Esophagus muscularis mucosa (tissue), 4 donors: ENCODE measurements at places on chromosomes 3 and 15. TPM values are rescaled to one million over a fixed set of nuclear protein-coding genes. Genes with fewer than 3 reads are reported as not detected.

GRCh38 chr15:28901587-28901980, 15.8 kb downstream of the APBA2 start:
- H3K4me1 ChIP-seq: no peaks in the 10 kb centered on the region
- no peaks in the 10 kb centered on the region for H3K36me3 ChIP-seq
- H3K27me3 ChIP-seq: no peaks in the 10 kb centered on the region

DNA sequence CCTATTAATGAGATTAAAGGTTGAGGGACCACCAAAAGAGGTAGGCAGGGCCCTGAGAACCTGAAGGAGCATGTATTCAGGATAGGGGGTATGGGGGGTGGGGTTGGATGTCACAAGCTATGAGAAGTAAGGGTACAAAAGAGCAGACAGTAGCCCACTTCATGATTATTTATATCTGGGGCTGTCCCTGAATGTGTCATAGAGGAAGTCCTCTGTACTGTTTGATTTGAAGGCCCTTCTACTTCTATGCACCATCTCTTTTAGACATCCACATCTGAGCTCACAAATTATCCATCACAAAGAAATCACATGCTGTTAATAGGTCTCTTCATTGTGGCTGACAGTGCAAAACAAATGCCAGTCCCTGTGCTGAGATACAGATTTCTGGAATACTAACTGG, 68.6 kb downstream of the FHIT start:
- H3K27me3 ChIP-seq: no peaks in the 10 kb centered on the region
- no peak overlapping the region for H3K27ac ChIP-seq
- DNase-seq: no peak
- H3K36me3 ChIP-seq: no peaks in the 10 kb centered on the region
- no peak overlapping the region for H3K4me3 ChIP-seq

Gene GLDN
- total RNA-seq: 5.8 TPM

Gene FOXL2
- total RNA-seq: 0.17 TPM

DNA sequence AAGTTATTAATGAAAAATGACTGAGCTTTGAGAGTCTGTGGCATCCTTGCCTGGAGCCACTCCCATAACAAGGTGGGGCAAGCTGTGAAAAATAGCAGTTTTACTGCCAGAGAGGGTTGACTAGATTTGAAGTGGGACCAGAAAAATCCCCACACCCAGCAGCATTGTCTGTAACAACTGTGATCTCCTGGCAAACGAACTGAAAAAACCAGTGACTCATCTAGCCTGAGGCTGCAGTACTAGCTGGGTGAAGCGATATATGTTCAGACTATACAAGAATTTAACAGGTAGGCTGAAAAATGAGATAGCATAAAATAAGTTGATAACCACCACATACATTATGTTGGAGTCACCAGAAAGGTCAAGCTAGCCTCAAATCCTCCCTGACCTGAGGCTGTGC, 64.0 kb downstream of the DPH6 start:
- no peaks in the 10 kb centered on the region for H3K27me3 ChIP-seq
- H3K4me1 ChIP-seq: no peaks in the 10 kb centered on the region
- peaks cover 3% of the 10 kb centered on the region for H3K36me3 ChIP-seq
- no peak overlapping the region for H3K4me3 ChIP-seq
- no peak for DNase-seq
- H3K27ac ChIP-seq: no peak overlapping the region

GRCh38 chr3:34011171-34012101, 213.0 kb downstream of the PDCD6IP start:
- no peaks in the 10 kb centered on the region for H3K27me3 ChIP-seq
- no peak overlapping the region for H3K4me3 ChIP-seq
- no peaks in the 10 kb centered on the region for H3K36me3 ChIP-seq
- H3K27ac ChIP-seq: peak overlapping the region; percentile 13
- DNase-seq: no peak

- no peak for DNase-seq
- no peak overlapping the region for H3K4me3 ChIP-seq
- H3K27me3 ChIP-seq: no peaks in the 10 kb centered on the region
- no peaks in the 10 kb centered on the region for H3K36me3 ChIP-seq
- H3K27ac ChIP-seq: no peak overlapping the region
Observed at GRCh38 chr15:25838191-25838870, 24.8 kb downstream of the ATP10A start.

DNA sequence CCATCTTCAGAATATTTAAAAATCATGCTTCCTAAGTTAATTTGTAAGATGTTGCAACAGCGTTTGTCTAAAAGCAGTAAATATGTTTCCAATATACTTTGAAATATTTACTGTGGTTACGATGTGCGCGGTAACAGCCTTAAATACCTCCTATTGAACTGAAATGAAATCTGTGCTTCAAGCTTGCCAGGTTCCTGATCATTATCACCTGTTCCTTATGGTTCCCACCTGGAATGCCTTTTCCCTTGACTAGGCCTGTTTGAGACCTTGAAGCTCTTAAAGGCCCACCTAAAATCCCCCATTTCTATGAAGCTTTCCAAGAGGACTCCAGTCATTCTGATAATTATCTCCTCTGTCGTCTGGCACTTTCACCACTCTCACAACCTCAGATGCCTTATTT, 146.7 kb downstream of the NAALADL2 start:
- H3K27ac ChIP-seq: no peak overlapping the region
- H3K36me3 ChIP-seq: no peaks in the 10 kb centered on the region
- no peaks in the 10 kb centered on the region for H3K4me1 ChIP-seq
- H3K27me3 ChIP-seq: no peaks in the 10 kb centered on the region

- no peaks in the 10 kb centered on the region for H3K36me3 ChIP-seq
- peak; percentile 91 for DNase-seq
- H3K27ac ChIP-seq: peak overlapping the region; percentile 90
- H3K4me3 ChIP-seq: peak overlapping the region; percentile 44
- H3K4me1 ChIP-seq: peaks cover 49% of the 10 kb centered on the region
Observed at GRCh38 chr3:195210266-195210973, 60.5 kb downstream of the XXYLT1 start.

GRCh38 chr15:56616551-56616950, 116.8 kb downstream of the ZNF280D start:
- no peak overlapping the region for H3K27ac ChIP-seq
- H3K4me1 ChIP-seq: no peaks in the 10 kb centered on the region
- no peaks in the 10 kb centered on the region for H3K27me3 ChIP-seq
- H3K36me3 ChIP-seq: no peaks in the 10 kb centered on the region
- DNase-seq: no peak

DNA sequence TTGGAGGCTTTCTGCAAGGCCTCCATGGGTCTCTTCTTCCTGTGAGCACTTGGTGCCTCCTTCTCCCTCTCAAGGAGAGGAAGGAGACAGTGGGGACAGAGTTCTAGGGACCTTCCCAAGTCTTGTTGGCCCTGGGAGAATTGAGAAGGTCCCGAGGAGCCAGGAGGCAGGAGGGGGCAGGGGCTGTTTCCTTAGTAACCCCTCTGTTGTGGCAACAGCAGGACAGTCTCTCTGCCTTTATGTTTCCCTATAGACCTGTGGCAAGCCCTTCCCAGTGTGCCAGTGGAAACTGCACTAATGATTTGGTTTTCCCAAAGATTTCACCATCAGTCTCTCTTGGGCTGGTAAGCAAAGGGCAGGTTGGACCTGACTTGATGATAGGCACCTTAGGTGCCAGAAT, 87.8 kb upstream of the GALNT15 start:
- no peaks in the 10 kb centered on the region for H3K36me3 ChIP-seq
- no peak overlapping the region for H3K27ac ChIP-seq
- H3K4me3 ChIP-seq: no peak overlapping the region
- no peak for DNase-seq
- H3K4me1 ChIP-seq: peaks cover 41% of the 10 kb centered on the region

- no peak overlapping the region for H3K4me3 ChIP-seq
- no peaks in the 10 kb centered on the region for H3K36me3 ChIP-seq
- H3K4me1 ChIP-seq: peaks cover 22% of the 10 kb centered on the region
- H3K27me3 ChIP-seq: no peaks in the 10 kb centered on the region
Observed at GRCh38 chr15:58227706-58228543, 89.7 kb downstream of the AQP9 start.

DNA sequence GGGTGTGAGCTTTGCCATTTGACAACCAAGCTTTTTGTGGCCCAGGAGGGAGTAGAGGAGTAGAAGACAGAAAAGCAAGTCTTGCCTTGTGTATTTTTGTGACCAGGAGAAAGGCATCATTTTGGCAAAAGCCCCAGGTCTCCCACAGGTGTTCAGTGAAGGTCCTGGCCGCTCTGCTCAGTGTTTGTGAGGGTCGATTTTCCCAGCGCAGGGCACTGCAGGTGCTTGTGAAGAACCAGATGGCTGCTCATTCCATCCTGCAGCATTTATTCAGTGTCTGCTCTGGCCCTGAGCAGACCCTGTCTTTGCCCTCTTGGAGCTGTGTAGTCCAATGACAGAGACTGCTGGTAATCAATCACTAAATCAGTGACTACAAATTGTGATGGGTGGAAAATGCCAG, 19.5 kb downstream of the TRAK1 start:
- DNase-seq: no peak
- H3K4me3 ChIP-seq: no peak overlapping the region
- peaks cover 14% of the 10 kb centered on the region for H3K4me1 ChIP-seq

GRCh38 chr3:18531662-18532061, 106.5 kb upstream of the SATB1 start:
- no peak overlapping the region for H3K27ac ChIP-seq
- no peaks in the 10 kb centered on the region for H3K27me3 ChIP-seq
- no peaks in the 10 kb centered on the region for H3K36me3 ChIP-seq
- no peak for DNase-seq
- H3K4me1 ChIP-seq: no peaks in the 10 kb centered on the region

DNA sequence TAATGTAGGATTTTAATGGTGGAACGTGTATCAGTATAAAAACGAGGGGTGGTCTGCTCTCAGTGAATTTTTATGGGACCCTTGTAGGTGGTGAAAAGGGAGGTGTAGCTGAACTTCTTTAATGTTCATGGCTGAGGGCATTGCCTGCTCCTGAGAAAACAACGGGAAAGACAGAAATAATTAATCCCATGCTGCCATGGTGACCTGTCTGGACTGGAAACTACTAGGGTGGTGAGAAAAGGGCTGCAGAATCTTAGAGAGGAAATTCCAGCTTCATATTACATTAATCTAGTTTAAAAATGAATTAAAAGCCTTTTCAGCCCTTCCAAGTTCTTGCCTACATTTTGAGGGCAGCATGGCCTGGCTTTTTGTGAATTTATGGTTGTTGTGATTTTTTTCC, 47.6 kb downstream of the ZBTB38 start:
- no peak overlapping the region for H3K4me3 ChIP-seq
- H3K27ac ChIP-seq: peak overlapping the region; percentile 100
- no peaks in the 10 kb centered on the region for H3K27me3 ChIP-seq
- H3K4me1 ChIP-seq: peaks cover 88% of the 10 kb centered on the region

Gene GRAMD1C
- total RNA-seq: not detected

GRCh38 chr3:98038286-98038685, 3.2 kb upstream of the GABRR3 start:
- no peak overlapping the region for H3K4me3 ChIP-seq
- no peak for DNase-seq
- no peak overlapping the region for H3K27ac ChIP-seq

Gene FBXO22
- total RNA-seq: 14.9 TPM

Gene CPNE9
- 0.33 TPM for total RNA-seq

Gene LMCD1
- 43.2 TPM for total RNA-seq
